ENCODE measurements at places on chromosomes 1 and 21.

GRCh38 chr21:39037807-39038405 lies 145.3 kb downstream of the PSMG1 start:
- no peak for DNase-seq

- no peak for DNase-seq
These were observed 7.7 kb downstream of the ITPKB start for GRCh38 chr1:226731257-226731893.

- DNase-seq = no peak
These were observed 615 bp downstream of the GPR161 start for GRCh38 chr1:168135921-168136708.

DNA sequence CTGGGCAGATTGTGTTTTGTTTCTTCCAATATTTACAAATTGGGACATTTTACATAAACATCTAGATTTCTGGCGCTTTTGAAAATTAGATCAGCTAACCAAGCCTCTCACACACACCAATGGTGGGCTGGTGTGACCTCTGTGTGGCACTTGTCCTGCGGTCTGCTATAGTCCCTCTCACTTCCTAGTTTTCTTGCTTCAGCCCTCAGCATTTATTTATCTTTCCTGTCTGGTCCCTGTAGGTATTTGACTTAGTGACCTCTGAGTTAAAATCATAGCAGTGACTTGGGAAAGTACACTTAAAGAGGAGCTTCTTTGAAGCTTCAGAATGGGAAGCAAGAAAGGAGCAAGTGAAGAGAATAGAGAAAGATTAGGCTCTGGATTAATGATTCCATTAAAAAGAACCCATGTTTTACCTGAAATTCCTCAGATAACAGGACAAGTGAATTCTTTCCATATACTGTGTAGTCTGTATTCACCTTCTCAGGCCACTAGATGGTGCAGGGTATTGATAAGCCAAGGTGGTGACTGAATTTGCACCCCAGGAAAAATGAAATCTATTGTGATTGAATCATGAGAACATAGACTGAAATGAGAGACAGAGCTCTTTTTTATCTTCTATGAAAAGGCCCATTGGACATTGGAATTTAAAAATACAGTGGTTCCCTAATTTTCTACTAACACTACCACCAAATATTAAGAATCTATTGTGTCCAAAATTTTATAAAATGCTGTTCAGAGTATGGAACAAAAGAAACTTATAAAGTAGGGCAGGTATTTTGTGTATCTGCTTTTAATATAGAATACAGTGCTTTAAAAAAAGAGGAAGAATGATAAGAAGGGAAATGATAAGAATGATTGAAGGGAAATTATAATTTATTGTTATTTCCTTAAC lies 7.1 kb upstream of the DIPK1A start:
- DNase-seq = no peak

GRCh38 chr21:41671212-41671762 lies 95.6 kb downstream of the RIPK4 start:
- no peak for DNase-seq

DNA sequence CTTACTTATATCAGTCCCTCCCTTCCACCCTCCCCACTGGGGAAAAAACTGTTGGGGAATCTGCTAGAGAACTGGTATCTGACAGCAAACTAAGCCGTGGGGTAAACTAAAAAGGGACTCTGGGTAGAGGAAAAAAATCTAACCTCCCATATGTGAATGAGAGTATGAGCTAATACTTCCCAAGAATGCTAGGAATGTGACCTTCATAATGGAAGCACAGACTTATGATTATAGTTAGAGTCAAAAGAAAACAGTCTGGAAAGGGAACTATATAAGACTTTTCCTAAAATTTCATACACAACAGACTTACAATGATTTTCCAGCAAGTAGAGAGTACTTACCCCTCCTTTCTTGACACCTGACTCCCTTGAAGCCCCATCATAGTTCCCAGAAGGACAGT lies 23.0 kb upstream of the RBBP5 start:
- no peak for DNase-seq

DNA sequence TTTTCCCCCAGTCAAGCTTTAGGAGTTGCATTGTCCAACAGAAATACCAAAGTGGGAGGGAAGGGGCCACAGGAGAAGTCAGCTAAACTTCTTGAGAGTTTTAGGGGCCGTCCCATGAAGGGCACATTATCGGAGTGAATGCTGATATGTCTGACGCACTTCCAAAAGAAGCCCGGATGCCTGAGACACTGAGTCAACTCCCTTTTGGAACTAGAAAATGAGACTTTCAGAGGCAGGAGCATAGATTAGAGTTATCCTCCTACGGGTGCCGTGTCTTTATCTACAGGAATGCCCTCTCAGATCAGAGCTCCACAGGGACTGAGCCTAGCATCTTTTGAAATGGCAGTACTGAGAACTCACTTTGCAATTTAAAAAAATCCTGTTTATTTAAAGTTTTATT lies 13.1 kb downstream of the ACTN2 start:
- no peak for DNase-seq

- no peak for DNase-seq
These were observed 588.1 kb upstream of the BRINP3 start for GRCh38 chr1:191065771-191066170.

- DNase-seq = no peak
These were observed 139.8 kb downstream of the PGBD5 start for GRCh38 chr1:230286166-230286889.

- no peak for DNase-seq
These were observed 10.7 kb downstream of the AK5 start for GRCh38 chr1:77292551-77292950.

GRCh38 chr21:35189077-35189863 lies 140.2 kb upstream of the RUNX1 start:
- no peak for DNase-seq

GRCh38 chr1:158286487-158286886 lies 3.2 kb upstream of the CD1C start:
- DNase-seq = no peak

- no peak for DNase-seq
These were observed 198.9 kb downstream of the TTLL7 start for GRCh38 chr1:83800066-83800465.

DNA sequence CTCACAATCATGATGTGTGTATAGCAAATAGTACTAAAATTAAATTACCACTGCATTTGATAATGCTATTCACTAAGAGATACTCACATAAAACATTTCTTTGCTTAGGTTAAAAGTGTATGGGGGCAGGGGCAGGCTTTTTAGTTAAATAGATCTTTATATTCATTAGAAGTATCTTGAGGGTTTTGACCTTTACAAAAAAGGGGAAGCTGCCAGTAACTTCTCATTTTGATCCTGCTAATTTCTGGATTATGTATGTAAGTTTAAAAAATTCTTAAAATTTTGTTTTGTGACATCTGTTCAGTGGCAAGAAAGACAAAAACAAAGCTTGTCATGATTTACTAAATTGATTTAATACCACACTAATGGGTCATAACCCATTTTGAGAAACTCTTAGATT lies 45.8 kb upstream of the S1PR1 start:
- no peak for DNase-seq

GRCh38 chr1:230303822-230304221 lies 122.3 kb downstream of the PGBD5 start:
- peak; percentile 46 for DNase-seq

- DNase-seq = peak; percentile 41
These were observed 45.2 kb upstream of the FMO2 start for GRCh38 chr1:171139890-171140289.

- no peak for DNase-seq
These were observed 19.9 kb upstream of the RBM34 start for GRCh38 chr1:235180916-235181460.

- no peak for DNase-seq
These were observed 363.5 kb downstream of the KCNH1 start for GRCh38 chr1:210770396-210770984.

DNA sequence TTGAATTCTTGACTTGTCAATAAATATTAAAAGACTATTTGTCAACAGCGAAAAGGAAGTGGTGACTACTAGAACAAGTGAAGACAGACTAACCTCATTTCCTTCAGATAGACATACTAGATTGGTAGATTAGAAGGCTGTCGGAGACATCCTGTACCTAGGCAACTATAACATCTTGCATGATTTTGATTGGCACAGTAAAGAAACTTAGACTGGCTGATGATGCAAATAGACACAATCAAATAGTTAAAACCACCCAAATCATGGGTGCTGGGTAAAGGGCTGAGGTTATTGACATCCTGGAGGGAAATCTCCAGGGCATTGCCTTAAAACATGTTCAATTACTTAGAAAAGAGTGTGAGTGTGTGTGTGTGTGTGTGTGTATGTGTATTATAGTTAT lies 85.9 kb upstream of the EDEM3 start:
- DNase-seq = no peak

- DNase-seq = no peak
These were observed 242.4 kb upstream of the TMEM51 start for GRCh38 chr1:14910984-14911721.

- no peak for DNase-seq
These were observed 11.6 kb upstream of the ARHGEF16 start for GRCh38 chr1:3442901-3443300.

DNA sequence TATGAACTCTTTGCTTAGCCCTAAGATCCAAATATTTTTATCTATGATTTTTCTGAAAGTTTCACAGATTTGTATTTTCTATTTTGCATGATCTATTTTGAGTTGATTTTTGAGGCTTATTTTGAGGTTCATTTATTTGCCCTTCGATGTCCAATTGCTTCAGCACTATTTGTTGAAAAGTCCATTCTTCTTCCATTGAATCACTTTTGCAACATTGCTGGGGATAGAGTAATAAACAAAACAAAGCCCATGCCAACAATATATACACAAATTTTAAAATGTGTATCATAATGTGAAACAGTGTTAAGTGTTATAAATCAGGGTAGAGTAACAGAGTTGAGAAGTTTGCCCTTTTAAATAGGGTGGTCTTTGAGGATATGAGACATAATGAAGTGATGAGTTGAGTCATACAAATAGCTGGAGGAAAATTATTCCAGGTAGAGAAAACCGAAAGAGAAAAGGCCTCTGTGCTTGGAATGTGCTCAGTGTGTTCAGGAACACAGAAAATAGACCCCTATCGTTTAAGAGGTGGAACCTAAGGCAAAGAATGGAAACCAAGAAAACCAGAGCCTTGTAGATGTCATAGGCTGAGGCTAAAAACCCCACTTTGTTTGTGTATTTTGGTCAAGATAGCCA lies 172.7 kb upstream of the NR5A2 start:
- DNase-seq = no peak

GRCh38 chr1:85134583-85135391 lies 66.0 kb downstream of the SYDE2 start:
- peak; percentile 22 for DNase-seq

DNA sequence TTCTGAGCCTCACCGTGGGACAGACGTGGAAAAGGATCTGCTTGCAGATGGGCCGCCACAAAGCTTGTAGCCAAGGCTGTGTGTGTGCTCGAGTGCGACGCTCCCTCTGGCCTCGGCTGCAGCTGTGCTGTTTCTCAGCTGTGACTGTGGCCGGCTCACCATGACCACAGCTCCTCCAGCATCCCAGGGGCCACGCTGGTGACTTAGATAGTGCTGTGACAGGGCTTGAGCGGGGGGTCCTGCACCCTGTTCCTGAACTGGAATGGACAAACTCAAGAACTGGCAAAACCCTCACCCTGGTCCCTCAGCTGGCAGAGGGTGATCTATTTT lies 17.4 kb upstream of the ACTRT2 start:
- DNase-seq = no peak

DNA sequence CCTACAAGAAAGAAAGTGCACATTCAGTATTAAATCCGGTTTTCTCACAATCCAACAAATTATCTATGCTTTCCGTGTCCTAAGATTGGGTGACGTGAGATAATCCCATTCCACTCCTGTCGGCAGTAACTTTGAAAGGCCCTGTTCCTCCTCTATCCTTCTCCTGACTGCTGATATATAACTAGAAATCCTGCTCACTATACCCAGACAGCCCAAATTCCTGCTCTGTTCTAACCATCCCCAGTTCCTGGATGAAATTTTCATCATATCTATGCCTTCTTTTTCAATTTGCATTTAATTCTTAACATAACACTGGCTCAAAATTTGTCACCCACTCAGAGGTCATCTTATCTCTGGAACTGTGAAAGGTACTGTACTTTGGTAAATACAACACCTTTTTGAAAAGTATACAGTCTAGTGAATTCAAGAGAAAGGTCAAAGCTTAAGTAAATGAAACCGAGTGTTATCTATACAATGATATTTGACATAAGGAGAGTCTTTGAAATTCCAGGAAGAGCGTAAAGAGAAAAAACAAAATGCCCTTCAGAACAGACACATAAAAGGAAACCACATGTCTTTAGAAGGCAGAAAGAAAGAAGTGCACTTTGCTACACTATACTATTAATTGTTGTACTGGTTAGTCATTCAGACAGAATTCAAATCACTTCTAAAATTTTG lies 200.5 kb upstream of the NEGR1 start:
- DNase-seq = no peak

DNA sequence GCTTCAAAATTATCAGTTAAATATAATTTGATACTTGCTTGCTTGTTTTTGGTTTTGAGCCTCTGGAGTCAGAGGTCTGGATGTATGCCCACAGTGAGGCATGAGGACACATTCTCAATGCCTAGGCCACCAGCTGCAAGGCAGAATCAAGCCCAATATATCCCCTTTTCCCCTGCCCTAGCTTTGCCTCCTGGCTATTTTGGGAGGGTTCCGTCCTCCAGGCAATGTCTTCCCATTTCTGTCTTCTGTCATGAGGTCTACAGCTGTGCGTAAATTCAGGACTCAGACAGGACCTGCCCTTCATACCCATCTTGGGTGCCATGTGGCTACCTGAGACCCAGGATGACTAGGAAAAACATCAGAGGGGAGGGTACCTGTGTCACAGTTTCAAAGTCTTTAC lies 19.2 kb downstream of the NRDC start:
- DNase-seq = no peak

- no peak for DNase-seq
These were observed 6.4 kb downstream of the FCRL2 start for GRCh38 chr1:157770442-157771043.

DNA sequence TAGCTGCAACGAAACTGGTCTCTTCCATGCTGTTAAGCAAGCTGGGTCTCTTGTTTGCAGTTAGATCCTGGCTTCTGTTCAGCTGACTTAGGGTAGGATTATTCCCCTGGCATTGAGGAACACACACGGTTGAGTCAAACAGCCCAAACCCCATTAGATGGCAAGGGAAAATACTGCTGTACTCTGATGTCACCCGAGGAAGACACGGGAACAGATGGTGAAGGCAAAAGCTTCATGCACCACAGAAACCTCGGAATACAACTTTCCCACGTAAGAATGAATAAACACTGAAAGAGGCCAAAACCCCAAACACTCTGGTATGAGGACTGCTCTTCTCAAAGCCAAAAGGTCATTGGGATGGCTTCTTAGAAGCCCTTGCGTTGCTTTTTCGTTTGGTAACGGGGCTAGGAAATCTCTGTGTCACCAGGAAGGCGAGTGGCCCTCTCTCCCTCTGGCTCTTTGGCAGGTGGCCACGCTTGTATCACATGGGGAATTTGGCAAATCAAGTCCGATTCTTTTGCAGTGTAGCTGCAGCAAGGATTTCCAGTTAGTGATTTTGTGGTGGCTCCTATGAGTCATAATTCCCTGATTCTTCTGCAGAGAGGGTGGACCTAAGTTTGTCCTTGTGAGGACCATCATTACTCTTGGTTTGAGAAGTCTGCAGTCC lies 16.7 kb upstream of the LYST start:
- no peak for DNase-seq
